ENCODE measurements at places on chromosomes 5 and 9.

DNA sequence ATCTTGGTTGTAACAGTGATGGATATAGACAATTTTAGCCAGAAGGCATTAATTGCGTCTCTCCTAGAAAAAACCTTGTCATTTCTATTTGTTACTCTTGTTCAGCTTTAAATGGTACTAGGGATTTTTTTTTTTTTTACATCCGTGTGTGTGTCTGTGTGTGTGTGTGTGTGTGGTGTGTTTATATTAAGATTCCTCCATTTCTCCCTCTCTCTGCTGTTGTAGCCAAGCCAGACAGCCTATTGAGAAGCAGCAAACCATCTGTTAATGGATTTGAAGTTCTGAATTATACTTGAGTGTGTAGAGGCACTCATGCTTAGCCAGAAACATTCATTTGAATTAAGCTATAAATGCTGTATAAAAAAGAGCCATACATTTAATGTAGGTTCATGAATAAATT is 72.3 kb downstream of the SLF1 start:
- no peak for DNase-seq

DNA sequence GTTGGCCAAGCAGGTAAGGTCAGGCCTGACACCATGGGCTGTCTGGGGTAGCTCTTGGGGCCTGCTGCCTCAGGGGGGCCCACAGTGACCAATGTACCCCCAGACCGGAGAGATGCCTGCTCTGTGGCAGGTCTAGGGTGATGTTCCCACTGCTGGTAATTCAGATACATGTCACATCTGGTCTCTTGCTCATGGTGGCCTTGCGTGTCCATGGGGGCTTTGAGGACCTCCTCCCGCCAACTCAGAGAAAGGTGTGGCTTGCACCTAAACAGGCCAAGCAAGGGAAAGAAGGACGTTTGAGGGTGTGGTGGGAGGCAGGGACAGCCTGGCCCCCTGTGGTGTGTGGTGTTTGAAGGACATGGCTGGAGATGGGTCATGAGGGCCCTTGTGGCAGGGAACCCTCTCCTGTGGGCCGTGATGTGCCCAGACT is 75.2 kb downstream of the PHF2 start:
- DNase-seq: no peak

- no peak for DNase-seq
Measured at GRCh38 chr5:43702815-43703214, 99.8 kb downstream of the NNT start.

- DNase-seq: no peak
Measured at GRCh38 chr5:43286623-43287022, 26.6 kb downstream of the HMGCS1 start.

GRCh38 chr5:82018462-82018861 is 46.6 kb downstream of the ATG10 start:
- DNase-seq: peak; percentile 64

DNA sequence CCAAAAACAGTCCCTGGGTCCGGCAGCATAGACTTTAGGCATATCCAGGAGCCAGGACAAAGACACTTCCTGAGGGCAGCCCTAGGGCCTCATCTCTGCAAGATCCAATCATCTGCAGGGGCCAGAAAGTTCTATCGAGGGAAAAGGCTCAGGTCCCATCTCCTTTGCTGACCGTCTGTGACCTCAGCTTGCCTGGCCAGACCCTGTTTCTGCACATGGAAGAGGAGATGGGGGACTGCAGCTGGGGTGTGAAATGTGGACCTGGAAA is 51.0 kb upstream of the FCN1 start:
- DNase-seq: no peak

DNA sequence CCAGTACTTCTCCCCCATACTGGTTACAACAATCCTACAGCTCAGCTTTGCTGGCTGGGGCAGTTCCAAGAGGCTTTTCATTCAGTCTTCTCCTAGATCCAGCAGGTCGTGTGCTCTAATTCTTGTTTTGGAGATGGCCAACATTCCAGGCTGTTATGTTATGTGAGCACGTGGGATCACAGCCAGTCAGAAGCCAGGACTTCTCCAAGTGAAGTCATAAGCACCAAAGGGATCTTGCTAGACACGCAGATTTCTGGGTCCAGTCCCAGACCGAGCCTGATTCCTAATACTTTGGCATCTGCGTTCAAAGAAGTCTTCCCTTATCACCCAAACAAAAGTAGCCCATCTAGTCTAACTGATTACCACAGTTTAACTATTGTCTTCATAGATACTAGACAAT is 1.4 kb upstream of the LARP1 start:
- no peak for DNase-seq

DNA sequence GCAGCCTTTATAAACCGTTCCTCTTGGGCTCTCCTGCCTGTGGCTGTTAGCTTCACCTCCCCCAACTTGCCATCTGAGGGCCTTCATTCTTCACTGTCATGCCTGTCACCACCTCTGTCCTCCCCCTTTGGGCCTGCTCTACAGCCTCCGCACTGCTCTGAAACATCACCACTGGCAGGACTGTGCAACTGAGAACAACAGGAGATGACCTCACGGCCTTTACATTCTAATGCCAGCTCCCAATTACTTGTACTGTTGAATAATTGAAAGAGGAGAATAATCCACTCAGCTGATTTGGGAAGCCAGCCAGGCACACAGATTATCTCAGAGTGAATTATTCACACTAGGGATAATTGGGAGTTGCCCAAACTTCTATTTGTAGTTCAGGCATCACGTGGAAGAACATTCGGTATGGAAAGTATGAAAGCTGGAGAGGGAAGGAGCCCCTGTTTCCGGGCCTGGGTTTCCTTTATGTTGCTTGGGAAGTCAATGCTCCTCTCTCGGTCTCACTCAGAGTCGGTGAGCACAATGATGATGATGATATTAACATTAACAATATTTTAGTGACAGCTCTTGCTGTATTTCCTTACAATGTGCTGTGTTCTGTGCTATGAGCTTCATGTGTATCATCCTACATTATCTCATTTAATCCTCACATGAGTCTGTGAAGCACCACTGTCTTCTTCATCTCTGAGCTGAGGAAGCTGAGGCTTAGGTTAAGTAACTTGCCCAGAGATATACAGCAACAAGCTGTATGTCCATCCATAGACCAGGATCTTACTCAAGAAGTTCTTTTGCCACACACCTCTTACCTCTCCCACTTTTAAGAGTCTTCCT is 99.3 kb upstream of the LRRTM2 start:
- DNase-seq: no peak

DNA sequence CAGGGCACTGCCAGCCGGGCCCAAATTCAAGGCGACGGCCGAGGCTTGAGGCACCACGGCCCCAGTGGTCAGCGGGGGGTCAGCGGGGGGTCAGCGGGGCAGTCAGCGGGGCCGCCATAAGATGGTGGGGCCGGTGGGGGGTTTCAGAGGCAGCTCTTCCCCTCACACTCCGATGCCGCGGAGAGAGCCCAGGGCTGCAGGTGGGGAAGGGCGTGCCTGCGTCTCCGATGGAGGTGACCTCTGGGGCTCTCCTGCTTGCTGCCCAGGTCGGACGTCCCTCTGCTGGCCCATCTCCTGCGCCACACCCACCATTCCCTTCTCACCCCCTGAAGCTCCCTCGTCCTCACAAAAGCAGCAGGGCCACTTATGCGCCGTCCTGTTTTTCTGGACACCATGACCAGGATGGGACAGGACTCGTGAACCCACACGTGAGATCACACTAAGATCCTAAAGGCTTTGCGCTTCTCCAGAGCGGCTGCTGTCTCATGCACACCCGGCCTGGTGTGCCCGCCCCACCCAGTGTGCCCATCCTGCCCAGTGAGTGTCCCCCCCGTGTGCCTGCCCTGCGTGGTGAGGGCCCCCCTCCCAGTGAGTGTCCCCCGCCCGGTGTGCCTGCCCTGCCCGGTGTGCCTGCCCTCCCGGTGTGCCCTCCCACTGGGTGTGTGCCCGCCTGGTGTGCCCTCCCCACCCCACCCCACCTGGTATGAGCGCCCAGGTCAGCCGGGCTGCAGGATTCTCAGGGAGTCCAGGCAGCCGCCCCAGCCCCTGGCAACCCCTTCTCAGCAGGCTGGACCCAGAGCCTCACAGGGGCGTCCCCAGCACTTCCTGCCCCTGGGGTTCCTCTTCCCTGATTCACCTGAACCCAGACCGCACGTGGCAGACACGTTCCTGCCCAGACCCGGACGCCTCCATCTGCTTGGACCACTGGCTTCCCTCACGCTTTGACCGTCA is 48.7 kb upstream of the NKD2 start:
- no peak for DNase-seq

DNA sequence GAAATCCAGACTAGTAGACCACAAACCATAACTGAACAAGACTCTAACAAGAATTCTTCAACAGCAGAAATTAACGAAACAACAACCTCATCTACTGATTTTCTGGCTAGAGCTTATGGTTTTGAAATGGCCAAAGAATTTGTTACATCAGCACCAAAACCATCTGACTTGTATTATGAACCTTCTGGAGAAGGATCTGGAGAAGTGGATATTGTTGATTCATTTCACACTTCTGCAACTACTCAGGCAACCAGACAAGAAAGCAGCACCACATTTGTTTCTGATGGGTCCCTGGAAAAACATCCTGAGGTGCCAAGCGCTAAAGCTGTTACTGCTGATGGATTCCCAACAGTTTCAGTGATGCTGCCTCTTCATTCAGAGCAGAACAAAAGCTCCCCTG is 68.6 kb downstream of the VCAN start:
- no peak for DNase-seq

- no peak for DNase-seq
Measured at GRCh38 chr9:116189683-116190082, 36.1 kb downstream of the PAPPA start.

DNA sequence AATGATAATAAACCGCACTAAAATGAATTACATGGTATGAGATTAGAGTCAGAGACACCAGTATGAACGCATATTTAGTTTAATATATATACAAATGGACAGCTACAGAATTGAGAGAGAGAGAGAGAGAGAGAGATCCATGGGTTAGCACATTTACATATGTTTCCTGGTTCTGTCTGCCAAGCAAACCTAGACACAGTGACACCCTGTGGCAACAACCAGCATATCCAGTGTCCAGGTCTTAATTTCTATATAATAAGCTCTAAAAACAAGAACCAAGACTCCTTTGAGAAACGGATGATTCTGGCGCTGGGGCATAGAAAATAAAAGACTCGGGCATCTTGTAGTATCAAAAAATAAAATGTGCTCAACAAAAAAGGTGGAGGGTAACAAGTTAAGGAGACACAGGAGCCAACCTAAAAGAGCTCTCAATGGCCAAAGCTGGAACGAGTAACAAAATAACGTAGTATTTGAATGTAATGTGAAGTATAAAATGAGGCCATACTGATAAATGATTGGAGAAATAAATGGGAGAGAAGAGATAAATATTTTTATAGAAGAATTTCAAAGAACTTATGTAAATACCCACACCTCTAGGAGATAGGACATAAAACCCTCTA is 84.5 kb downstream of the RFX3 start:
- no peak for DNase-seq

GRCh38 chr5:31051316-31051715 is 142.2 kb upstream of the CDH6 start:
- no peak for DNase-seq

Measured in SIG-M5 (cell line).